ENCODE measurements at places on chromosomes 3 and 15. TPM values are rescaled to one million over a fixed set of nuclear protein-coding genes. Genes with fewer than 3 reads are reported as not detected.

The P2RY14 gene
- 4.2 TPM for total RNA-seq

The GPR160 gene
- total RNA-seq, result 12.2 TPM

The PAK6 gene
- total RNA-seq, result 145 TPM

The KIF9 gene
- total RNA-seq, result 21.3 TPM

The WNT5A gene
- total RNA-seq, result 13.9 TPM

The GLDN gene
- 4.6 TPM for total RNA-seq

The ZNF774 gene
- total RNA-seq, result 7.2 TPM

The SLC24A5 gene
- total RNA-seq, result 8.4 TPM

The ACOX2 gene
- total RNA-seq, result 5.7 TPM

The BDH1 gene
- 40.7 TPM for total RNA-seq

The OR5K2 gene
- total RNA-seq, result not detected

DNA sequence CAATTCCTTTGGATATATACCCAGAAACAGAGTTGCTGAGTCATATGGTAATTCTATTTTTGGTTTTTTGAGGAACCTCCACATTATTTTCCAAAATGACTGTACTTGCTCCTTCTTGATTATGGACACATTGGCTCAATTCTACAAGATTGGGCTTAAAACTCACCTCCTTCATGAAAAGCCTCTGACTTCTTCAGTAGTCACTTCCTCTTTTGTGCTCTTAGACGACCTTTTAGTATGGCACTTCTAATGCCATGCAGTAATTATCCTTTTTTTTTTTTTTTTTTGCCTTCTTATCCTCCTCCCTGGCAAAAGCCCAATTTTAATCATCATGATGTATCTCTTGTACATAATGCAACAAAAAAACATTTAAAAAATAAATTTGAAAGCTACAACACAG is 33.0 kb upstream of the ABHD17C start:
- DNase-seq, result no peak

GRCh38 chr3:164851905-164852304 is 226.4 kb downstream of the SI start:
- no peak for DNase-seq

DNA sequence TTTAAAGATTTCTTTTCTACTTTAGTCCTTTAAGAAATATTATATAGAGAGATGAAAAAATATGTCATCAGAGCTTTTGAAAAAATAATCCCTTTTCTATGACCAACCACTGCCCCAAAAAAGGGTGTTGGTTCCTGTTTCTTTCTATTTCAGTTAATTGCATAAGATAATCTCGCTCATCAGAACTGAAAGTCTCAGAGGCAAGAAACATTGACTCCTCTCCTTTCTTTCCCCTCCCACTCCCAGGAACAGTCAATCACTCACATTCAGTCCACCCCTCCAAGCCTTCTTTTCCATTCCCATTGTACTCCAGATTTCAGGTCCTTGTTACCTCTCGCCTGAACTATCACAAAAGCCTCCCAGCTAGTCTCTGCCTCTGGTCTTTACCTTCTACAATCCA is 153.7 kb upstream of the ABI3BP start:
- no peak for DNase-seq

- no peak for DNase-seq
Measured at GRCh38 chr15:92666780-92667179, 11.2 kb upstream of the FAM174B start.

GRCh38 chr15:56468401-56468800 is 3.5 kb upstream of the MNS1 start:
- DNase-seq, result no peak

DNA sequence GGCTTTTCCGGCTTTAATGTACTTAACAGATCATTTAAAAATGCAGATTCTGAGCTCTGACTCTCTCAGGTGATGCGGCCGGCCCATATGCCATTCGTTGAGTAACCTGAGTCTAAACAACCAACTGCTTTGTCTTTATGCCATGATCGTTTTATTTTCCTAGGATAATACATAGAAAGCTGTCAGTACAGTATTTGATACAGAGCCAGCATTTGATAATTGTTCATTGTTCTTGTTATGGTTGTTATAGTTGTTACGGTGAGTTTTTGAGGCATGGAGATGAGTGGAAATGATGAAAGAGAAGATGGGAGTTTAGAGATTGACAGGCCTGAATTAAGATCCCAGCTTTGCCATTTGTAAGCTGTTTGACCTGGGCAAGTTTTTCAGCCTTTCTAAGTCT is 40.0 kb downstream of the TMEM45A start:
- no peak for DNase-seq

DNA sequence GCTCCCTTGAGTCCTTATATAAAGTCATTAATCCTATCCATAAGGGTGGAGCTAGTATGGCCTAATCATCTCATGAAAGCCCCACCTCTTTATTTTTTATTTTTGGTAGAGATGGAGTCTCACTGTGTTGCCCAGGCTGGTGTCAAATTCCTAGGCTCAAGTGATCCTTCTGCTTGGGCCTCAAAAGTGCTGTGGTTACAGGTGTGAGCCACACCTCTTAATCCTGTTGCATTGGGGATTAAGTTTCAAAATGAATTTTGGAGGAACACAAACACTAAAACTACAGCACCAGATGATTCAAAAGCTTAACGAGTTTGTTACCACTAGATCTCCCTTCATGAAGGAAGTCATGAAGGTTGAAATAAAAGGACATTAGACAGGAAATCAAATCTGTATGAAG is 27.7 kb downstream of the RAB7A start:
- no peak for DNase-seq

DNA sequence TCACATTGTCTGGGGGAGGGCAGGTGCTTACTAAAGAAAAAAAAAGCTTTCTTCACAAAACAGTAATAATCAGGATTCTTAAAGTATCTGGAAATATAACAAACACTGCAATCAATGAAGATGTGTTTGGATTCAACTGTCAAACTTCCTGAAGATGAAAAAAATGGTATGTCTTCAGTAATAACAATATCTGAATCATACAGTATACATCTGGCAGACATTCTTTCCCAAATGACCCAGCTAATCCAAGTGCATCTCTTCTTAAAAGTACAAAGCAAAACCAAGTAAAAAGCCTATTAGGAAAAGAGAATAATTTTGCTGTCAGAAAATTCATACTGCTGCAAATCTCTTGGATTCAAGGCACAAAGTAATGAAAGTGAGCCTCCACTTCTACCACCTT is 145.0 kb upstream of the MCTP2 start:
- no peak for DNase-seq

DNA sequence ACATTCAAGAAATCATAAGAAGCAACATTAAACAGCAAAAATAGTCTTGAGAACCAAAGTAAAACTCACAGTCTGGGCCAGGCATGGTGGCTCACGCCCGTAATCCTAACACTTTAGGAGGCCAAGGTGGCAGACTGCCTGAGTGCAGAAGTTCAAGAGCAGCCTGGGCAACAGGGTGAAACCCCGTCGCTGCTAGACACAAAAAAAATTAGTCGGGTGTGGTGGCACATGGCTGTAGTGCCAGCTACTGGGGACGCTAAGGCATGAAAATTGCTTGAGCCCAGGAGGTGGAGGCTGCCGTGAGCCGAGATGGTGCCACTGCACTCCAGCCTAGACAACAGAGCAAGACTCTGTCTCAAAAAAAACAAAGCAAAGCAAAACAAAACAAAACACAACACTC is 117.7 kb upstream of the GOLGA6L6 start:
- DNase-seq, result no peak

GRCh38 chr3:15356176-15356575 is 23.8 kb upstream of the SH3BP5 start:
- DNase-seq, result no peak

DNA sequence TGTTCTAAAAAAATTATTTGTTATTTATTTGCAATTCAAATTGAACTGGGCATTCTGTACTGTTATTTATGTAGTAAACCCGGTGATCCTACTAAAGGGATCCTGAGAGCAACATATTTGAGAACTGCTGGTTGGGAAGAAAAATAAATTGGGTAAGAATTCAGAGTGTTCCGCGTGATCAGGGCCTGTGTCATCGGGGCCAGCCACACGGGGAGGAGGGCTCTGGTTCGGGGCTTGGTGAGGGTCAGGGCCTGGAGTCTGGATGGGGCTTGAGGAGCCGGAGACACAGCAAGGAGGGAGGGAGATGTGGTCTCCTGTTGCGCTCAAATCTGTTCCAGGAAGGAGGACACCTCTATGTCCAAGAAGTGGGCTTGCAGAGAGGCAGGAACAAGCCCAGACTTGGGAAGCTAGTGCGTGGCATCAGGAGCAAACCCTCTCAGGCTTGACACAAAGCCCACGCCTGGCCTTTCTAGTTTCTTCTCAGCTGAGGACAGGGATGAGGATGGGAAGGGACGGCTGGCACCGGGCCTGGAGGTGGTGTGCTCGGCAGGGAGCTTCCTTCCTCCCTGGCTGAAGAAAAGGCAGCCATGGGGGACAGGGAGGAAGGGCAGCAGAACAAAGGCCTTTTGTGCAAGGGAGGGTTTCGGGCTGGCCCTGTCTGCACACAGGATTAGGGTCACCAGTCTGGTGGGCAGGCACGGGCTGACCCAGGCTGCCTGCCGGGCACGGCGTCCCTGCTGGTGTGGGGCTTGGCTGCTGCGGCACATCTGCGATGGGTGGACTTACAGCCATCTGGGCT is 22.9 kb upstream of the FBLN2 start:
- no peak for DNase-seq

DNA sequence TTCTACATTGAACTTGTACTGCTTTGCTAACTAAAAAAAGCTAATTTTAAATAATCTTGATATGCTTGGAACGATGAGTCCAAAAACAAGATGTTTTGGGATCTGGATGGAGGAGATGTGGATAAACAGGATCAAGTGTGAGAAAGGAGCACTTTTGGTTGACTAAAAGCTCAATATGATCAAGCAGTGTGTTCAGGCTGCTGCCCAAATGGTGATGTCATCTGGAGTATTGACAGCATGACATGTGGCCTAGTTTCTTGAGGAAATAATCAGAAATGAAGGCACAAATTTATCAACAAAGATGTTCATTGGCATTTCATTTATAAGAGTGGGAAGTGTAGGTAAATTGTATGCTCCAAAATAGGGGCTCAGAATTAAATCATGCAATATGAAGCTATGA is 161.2 kb downstream of the SOX2 start:
- no peak for DNase-seq

DNA sequence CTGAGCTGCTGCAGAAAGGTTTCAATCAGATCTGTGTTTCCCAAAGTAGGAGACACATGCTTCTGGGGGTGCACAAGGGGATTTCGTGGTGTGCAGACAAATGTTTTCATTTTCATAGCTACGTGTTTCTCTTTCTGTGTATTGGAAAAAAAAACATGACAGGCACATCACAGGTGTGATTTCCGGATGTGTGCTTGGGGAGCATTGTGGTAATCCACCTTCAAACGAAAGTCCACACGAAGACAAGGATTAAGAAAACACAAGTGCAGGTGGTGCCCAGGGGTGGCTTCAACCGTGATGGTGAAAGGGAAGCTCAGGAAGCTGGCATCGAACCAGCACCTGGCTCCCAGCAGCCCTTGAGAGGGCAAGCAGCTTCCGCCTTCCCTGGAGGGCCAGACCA is 164.6 kb upstream of the LINGO1 start:
- no peak for DNase-seq

DNA sequence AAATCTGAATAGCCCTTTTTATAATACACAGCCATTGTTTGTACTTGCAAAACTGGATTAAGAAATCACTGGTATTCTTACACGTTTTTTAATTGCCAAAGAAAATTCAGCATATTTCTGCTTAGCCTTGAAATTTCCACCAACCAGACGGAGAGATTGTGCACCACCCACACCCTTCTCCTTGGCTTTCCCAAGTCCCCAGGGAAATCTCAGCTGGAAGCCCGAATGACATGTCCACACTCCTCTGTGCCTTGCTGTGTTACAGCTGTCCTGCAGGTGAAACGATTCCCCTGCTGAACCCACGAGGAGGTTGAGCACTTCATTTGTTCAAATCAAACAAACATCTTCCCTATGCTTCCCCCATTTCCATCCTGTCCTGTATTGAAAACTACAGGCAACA is 49.6 kb upstream of the PPARG start:
- peak; percentile 71 for DNase-seq

- DNase-seq, result no peak
Measured at GRCh38 chr3:128354788-128355542, 111.7 kb downstream of the DNAJB8 start.

DNA sequence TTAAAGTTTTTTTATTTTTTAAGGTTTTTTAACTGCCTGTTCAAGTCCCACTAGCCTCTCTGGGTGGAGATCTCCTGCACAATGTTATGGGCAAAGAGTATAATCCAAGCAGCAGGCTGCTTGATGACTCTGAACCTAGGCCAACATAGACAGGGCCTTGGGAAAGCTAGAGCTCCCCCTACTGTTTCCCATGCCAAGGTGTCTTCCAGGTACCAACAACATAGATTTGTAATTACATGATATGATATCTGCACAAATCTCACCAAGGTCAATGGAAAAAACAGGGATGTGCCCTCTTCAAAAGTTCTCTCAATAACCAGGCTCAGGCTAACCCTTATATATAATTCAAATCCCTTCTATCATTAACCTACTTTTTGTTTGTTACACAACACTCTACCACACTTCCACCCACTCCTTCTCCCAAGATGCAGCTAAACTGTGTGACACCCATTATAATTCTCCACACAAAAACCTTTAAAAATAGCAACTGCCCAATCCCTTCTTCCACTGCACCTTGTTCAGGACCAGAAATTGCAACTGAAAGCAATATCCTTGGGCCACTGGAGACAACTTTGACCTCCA is 43.8 kb downstream of the RBM15B start:
- no peak for DNase-seq

GRCh38 chr3:190076601-190077394 is 43.9 kb downstream of the P3H2 start:
- no peak for DNase-seq

DNA sequence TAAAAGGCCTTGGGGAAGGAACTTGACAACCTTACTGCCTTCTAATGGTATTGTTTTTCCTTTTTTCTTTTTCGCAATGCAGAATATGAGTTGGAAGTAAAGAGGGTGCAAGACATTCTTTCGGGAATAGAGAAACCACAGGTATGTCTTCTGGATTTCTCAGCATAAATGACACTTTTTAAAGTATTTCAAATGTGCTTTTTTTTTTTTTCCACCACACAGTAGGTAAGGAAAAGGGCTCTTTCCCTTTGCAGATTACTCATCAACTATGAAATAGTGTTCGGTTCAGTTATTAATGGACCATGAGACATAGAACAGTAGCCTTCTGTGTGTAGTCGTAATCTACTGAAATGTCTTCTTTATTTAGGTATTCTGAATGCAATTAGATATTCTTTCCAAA is 162.4 kb downstream of the GHSR start:
- DNase-seq, result no peak

DNA sequence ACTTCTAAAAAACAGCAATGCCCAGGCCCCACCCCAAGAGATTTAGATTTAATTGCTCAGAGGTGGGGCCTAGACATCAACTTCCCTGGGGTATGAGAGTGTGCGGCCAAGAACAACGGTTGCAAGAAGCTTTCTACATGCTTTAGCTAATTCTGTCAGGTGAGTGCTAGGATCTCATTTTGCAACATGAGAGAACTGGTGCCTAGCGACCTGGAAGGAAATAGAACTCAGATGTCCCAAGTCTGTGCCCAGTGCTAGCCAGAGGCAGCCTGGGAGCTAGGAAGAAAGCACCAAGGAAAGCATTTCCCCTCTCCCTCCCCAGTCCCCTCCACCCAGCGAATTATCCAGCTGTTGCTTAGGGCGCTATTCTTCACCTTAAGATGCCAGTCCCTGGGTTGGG is 22.9 kb upstream of the HRH1 start:
- no peak for DNase-seq

- DNase-seq, result no peak
Measured at GRCh38 chr3:123552095-123552714, 32.6 kb downstream of the HACD2 start.
